ENCODE measurements at places on chromosomes 12 and 14.
A peak's percentile ranks its signal among the peaks of the same experiment; 100 is the strongest.

DNA sequence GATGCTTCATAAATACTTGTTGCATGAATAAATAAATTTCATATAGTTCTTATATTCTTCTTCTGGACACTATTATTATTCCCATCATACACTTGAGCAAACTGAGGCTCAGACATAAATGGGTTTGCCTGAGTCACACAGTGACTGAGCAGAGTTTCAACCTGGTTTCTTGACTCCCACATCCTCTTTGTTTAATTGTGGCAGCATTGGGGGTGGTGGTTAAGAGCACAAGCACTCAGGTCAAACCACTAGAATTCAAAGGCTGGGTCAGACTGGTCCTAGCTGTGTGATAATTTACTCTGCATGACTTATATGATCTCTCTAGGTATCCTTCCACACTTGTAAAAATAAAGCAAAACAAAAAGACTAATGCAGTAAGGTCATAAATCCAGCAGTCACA lies 274.9 kb upstream of the SRRM4 start:
- H3K27me3 ChIP-seq: no peaks in the 10 kb centered on the region
- no peaks in the 10 kb centered on the region for H3K36me3 ChIP-seq
- DNase-seq: no peak
- H3K4me3 ChIP-seq: no peak overlapping the region

GRCh38 chr12:122874081-122874480 lies 21.8 kb downstream of the VPS37B start:
- no peak overlapping the region for H3K27ac ChIP-seq
- H3K4me3 ChIP-seq: no peak overlapping the region
- DNase-seq: no peak
- H3K27me3 ChIP-seq: no peaks in the 10 kb centered on the region
- peaks cover 22% of the 10 kb centered on the region for H3K36me3 ChIP-seq

- DNase-seq: no peak
- H3K36me3 ChIP-seq: no peaks in the 10 kb centered on the region
- H3K4me1 ChIP-seq: no peaks in the 10 kb centered on the region
- no peaks in the 10 kb centered on the region for H3K27me3 ChIP-seq
These were observed 112.3 kb upstream of the DNM1L start for GRCh38 chr12:32566663-32567295.

DNA sequence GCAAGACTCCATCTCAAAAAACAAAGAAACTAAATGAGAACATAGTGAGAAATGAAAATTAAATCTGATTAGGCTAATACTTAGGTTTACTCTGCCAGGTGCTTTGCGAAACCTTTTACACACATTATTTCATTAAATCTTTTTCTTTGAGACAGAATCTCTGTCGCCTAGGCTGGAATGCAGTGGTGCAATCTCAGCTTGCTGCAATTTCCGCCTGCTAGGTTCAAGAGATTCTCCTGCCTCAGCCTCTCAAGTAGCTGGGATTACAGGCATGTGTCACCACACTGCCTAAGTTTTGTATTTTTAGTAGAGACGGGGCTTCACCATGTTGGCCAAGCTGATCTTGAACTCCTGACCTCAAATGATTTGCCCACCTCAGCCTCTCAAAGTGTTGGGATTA lies 21.9 kb upstream of the EEA1 start:
- H3K27me3 ChIP-seq: no peaks in the 10 kb centered on the region
- no peak overlapping the region for H3K4me3 ChIP-seq
- no peaks in the 10 kb centered on the region for H3K4me1 ChIP-seq
- H3K27ac ChIP-seq: no peak overlapping the region

GRCh38 chr12:30624009-30624408 lies 71.7 kb downstream of the IPO8 start:
- no peak overlapping the region for H3K4me3 ChIP-seq
- DNase-seq: no peak
- H3K27ac ChIP-seq: no peak overlapping the region
- H3K36me3 ChIP-seq: no peaks in the 10 kb centered on the region
- no peaks in the 10 kb centered on the region for H3K4me1 ChIP-seq
- no peaks in the 10 kb centered on the region for H3K27me3 ChIP-seq

GRCh38 chr14:67389275-67389674 lies 22.7 kb downstream of the PLEK2 start:
- H3K4me1 ChIP-seq: peaks cover 45% of the 10 kb centered on the region
- H3K36me3 ChIP-seq: peaks cover 29% of the 10 kb centered on the region
- no peak overlapping the region for H3K27ac ChIP-seq
- no peaks in the 10 kb centered on the region for H3K27me3 ChIP-seq
- H3K4me3 ChIP-seq: no peak overlapping the region

DNA sequence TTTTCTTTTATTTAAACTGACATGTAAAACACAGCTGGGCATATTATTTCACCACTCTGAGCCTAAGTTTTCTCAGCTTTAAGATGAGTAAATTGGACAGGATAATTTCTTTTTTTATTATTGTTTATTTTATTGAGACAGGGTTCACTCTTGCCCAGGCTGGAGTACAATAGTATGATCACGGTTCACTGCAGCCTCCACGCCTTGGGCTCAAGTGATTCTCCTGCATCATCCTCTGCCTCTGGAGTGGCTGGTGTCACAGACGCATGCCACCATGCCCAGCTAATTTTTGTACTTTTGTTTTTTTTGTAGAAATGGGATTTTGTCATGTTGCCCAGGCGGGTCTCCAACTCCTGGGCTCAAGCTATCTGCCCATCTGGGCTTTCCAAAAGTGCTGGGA lies 12.7 kb downstream of the BMAL2 start:
- H3K36me3 ChIP-seq: no peaks in the 10 kb centered on the region
- DNase-seq: no peak
- H3K4me3 ChIP-seq: no peak overlapping the region

DNA sequence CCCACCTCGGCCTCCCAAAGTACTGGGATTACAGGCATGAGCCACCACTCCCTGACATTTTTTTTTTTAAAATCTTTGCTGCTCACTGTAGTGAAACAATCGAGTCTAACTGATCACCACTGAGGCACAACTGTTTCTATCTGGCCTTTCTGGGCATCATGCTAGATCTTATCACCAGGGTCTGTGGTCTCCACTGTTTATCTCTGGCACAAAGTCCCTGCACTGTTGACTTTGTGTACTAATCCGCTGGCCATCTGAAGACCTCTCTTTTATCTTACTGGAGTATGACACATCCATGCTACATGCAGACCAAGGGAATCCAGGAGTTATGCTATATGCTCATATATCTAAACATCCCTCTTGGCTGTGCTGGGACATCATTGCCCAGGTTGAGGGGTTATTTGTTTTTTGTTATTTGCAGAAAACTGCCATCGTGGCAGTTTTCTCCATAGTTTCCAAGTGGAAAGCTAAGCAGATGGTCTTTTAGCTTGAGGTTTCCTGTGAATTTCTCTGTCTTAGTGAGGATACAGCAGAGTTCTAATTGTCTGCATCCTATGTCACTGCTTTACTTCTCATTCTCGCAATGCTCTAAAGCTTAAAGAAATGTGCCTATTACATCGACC lies 456.9 kb downstream of the CCER1 start:
- no peaks in the 10 kb centered on the region for H3K4me1 ChIP-seq
- DNase-seq: no peak
- H3K36me3 ChIP-seq: no peaks in the 10 kb centered on the region
- H3K27ac ChIP-seq: no peak overlapping the region
- H3K27me3 ChIP-seq: no peaks in the 10 kb centered on the region

DNA sequence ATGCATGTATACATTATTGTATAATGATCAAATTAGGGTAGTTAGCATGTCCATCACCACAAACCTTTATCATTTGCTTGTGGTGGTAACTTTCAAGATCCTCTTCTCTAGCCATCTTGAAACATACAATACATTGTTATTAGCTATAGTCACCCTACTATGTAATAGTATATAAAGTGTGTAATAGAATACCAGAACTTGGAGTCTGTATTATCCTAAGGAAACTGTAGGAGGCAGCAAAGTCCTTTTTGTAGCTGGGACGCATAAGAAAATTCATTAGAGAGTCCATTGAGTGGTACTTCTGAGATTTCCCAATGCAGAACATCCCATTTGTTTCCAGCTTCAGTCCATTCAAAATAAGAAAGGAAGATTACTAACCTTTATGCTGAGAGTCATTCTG lies 325.9 kb upstream of the LRFN5 start:
- H3K4me3 ChIP-seq: no peak overlapping the region
- no peaks in the 10 kb centered on the region for H3K36me3 ChIP-seq
- no peak for DNase-seq
- no peak overlapping the region for H3K27ac ChIP-seq
- H3K4me1 ChIP-seq: no peaks in the 10 kb centered on the region
- H3K27me3 ChIP-seq: no peaks in the 10 kb centered on the region

- no peak for DNase-seq
- no peaks in the 10 kb centered on the region for H3K36me3 ChIP-seq
- H3K27me3 ChIP-seq: no peaks in the 10 kb centered on the region
These were observed 143.0 kb downstream of the AKAP6 start for GRCh38 chr14:32472076-32472475.

- H3K4me1 ChIP-seq: no peaks in the 10 kb centered on the region
- no peak overlapping the region for H3K4me3 ChIP-seq
- DNase-seq: no peak
- H3K27ac ChIP-seq: no peak overlapping the region
These were observed 70.1 kb upstream of the KRR1 start for GRCh38 chr12:75581515-75581914.

- no peak for DNase-seq
- no peaks in the 10 kb centered on the region for H3K36me3 ChIP-seq
- H3K4me1 ChIP-seq: peaks cover 6% of the 10 kb centered on the region
- no peak overlapping the region for H3K4me3 ChIP-seq
- H3K27ac ChIP-seq: no peak overlapping the region
These were observed 15.5 kb downstream of the PLEK2 start for GRCh38 chr14:67396381-67396970.

GRCh38 chr12:46855760-46856159 lies 30.0 kb upstream of the SLC38A4 start:
- no peak overlapping the region for H3K27ac ChIP-seq
- no peaks in the 10 kb centered on the region for H3K36me3 ChIP-seq
- H3K27me3 ChIP-seq: no peaks in the 10 kb centered on the region
- no peaks in the 10 kb centered on the region for H3K4me1 ChIP-seq
- no peak overlapping the region for H3K4me3 ChIP-seq

GRCh38 chr14:49895480-49895879 lies 2.6 kb downstream of the ARF6 start:
- peaks cover 6% of the 10 kb centered on the region for H3K36me3 ChIP-seq
- H3K27me3 ChIP-seq: no peaks in the 10 kb centered on the region
- H3K4me1 ChIP-seq: peaks cover 8% of the 10 kb centered on the region
- peak overlapping the region; percentile 41 for H3K4me3 ChIP-seq
- H3K27ac ChIP-seq: no peak overlapping the region

- no peak overlapping the region for H3K4me3 ChIP-seq
- no peak overlapping the region for H3K27ac ChIP-seq
- H3K4me1 ChIP-seq: no peaks in the 10 kb centered on the region
- peaks cover 26% of the 10 kb centered on the region for H3K36me3 ChIP-seq
These were observed 52.2 kb downstream of the ATXN2 start for GRCh38 chr12:111546758-111547383.

DNA sequence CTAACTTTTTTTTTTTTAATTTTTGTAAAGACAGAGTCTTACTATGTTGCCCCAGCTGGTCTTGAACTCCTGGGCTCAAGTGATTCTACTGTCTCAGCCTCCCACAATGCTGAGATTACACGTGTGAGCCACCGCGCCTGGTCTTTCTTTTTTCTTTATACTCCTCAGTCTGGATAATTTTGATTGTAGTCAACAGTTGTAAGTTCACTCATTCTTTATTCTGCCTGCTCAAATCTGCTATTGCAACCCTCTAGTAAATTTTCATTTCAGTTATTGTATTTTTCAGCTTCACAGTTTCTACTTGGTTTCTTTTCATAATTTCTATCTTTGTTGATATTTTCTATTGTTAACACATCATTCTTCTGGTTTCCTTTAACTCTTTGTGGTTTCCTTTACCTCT lies 5.8 kb upstream of the MIS18BP1 start:
- H3K4me1 ChIP-seq: no peaks in the 10 kb centered on the region
- DNase-seq: no peak
- no peak overlapping the region for H3K27ac ChIP-seq
- no peaks in the 10 kb centered on the region for H3K27me3 ChIP-seq
- no peaks in the 10 kb centered on the region for H3K36me3 ChIP-seq

GRCh38 chr12:16454481-16454880 lies 107.0 kb downstream of the MGST1 start:
- no peaks in the 10 kb centered on the region for H3K27me3 ChIP-seq
- no peak overlapping the region for H3K27ac ChIP-seq
- no peak for DNase-seq
- no peaks in the 10 kb centered on the region for H3K4me1 ChIP-seq
- no peaks in the 10 kb centered on the region for H3K36me3 ChIP-seq
- H3K4me3 ChIP-seq: no peak overlapping the region

DNA sequence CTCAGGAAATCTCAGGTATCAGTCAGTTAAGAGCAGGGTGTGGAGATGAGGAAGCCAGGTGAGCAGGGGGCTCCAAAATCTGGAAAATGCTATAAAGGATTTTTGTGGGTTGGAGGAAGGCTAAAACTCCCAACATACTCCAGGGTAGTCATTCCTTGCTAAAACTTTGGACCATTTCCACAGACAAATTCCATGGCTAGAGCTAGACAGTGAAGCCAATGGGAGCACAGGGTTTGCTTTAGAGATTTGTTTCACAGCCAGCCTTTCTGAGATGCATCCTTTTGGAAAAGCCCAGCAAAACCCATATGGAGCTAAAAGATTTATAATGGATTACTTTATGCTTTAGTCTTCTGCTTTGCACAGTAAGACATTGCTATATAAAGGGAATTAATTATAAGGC lies 146.5 kb downstream of the SAMD4A start:
- DNase-seq: no peak
- H3K4me1 ChIP-seq: peaks cover 6% of the 10 kb centered on the region
- no peak overlapping the region for H3K4me3 ChIP-seq
- no peak overlapping the region for H3K27ac ChIP-seq

- no peak overlapping the region for H3K4me3 ChIP-seq
- DNase-seq: no peak
- H3K36me3 ChIP-seq: no peaks in the 10 kb centered on the region
- H3K4me1 ChIP-seq: no peaks in the 10 kb centered on the region
- H3K27me3 ChIP-seq: no peaks in the 10 kb centered on the region
These were observed 452.3 kb downstream of the ADAMTS20 start for GRCh38 chr12:43099691-43100163.

- H3K27ac ChIP-seq: no peak overlapping the region
- peaks cover 85% of the 10 kb centered on the region for H3K27me3 ChIP-seq
- no peaks in the 10 kb centered on the region for H3K36me3 ChIP-seq
- H3K4me1 ChIP-seq: peaks cover 3% of the 10 kb centered on the region
- H3K4me3 ChIP-seq: no peak overlapping the region
These were observed 2.1 kb upstream of the HOXC8 start for GRCh38 chr12:54006559-54007220.

DNA sequence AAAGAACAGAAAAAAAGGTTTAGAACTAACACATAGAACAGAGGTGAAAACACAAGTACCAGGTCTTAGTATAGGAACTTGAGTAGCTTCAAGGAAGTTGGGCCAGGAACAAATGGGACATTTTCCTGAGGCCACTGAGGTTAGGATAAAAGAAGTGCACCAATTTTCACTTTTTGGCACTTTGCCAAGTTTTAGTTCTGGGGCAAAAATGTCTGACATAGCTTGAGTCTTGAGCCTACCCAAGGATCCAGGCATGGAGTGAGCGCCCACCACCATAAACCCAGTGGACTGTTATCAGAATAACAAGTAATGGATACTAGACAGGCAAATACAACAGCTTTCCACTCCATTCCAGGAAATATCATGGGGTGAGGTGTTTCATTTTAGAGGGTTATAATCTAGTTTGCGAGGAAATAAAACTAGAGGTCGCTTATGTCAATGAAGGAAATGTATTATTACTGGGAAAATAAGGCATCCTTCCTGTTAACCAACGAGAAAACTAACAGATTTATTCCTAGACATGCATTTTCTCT lies 199.7 kb upstream of the HMGA2 start:
- no peaks in the 10 kb centered on the region for H3K27me3 ChIP-seq
- no peak for DNase-seq
- H3K27ac ChIP-seq: no peak overlapping the region
- H3K36me3 ChIP-seq: no peaks in the 10 kb centered on the region
- no peak overlapping the region for H3K4me3 ChIP-seq
- no peaks in the 10 kb centered on the region for H3K4me1 ChIP-seq

All from thymus (tissue), 14 donors.